ELR (cell line): ENCODE measurements at places on chromosomes 1 and 21.
A peak's percentile ranks its signal among the peaks of the same experiment; 100 is the strongest.

DNA sequence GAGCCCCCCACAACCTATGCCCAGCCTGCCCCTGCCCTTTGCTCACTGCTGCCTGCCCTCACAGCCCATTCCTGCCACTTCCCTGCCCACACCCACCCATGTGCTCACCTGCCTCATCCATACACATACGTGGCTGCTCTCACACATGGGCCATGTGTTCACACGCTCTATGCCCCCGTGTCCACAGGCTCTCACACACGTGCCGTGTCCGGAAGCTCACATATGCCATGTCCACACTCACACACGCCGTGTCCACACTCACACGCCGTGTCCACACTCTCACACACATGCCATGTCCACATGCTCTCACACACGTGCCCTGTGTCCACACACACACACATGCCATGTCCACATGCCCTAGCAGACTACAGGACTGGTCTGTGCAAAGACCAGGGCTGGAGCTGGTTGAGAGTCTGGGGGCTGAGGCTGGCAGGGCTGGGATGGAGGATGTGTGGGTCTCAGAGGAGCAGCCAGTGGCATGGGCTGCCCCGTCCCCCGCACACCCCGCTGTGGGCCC, 583 bp upstream of the RNF223 start:
- DNase-seq = no peak

- DNase-seq = no peak
These were observed 126.4 kb downstream of the NEK7 start for GRCh38 chr1:198283222-198283621.

DNA sequence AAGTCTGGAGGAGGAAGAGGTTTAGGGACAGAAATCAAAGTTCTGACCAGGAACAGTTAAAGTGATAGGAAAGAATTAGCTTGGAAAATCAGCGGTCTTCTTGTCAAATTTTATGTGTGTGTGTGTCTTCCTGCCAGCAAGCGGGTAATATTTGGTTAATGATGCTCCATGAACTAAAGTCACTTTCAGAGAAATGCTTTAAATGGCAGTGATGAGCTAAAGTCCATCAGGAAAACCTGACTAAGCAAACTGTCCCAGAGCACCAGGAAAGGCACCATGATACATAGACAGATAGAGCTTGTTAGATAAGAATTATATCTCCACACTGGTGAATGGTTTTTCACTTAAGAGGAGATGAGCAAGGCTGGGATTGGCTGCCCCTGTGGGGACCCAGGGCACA, 10.0 kb upstream of the CDC14A start:
- DNase-seq = no peak

GRCh38 chr1:13807209-13807608, 107.2 kb downstream of the PRDM2 start:
- DNase-seq = no peak

DNA sequence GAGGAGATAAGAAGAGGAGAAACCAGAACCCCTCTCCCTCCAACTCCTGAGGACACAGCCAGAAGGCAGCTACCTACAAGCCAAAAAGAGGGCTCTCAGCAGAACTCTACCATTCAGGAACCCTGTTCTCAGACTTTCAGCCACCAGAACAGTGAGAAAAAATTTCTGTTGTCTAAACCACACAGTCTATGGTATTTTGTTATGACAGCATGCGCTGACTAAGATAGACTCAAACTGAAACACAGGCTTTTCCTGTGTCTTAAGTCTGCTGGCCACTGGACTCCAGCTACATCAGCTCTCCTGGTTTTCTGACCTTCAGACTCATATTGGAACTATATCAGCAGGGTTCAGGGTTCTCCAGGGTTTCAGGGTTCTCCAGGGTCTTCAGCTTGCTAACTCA, 126.5 kb upstream of the TNFSF4 start:
- DNase-seq = peak; percentile 69

- DNase-seq = no peak
These were observed 1623.3 kb upstream of the B3GALT2 start for GRCh38 chr1:194809665-194810064.

DNA sequence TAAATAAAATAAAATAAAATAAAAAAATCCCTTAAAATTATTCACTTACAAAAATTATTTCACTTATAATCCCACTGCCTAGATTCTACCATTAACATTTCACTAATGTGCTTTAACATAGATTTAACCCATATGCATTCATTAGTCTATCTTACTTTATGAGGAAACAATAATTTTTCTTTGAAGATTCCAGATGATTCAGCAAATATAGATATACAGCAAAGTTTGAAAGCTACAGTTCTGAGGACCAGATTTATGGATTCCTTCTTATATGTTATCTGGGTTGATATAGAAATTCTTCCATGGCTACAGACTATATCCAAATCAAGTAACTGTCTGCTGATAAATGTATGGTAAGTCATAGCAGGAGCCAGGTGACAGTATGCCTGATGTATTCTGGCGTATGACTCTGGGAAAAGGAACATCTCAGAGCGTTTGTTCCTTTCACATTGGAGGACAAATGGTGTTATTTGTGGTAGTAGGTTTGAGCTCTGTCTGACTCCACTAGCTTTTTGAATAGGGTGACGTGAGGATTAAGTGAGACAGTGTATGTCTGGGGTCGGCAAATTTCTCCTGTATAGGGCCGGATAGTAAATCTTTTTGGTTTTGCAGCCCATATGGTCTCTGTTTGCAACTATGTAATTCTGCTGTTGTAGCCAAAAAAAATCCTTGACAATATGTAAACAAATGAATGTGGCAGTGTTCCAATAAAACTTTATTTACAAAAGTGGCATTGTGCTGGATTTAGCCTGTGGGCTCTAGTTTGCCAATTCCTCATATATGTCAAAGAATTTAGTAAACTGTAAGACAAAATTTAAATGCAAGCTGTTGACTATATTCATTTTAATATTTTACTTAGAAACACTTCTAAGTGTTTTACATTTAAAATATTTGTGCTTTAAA, 9.3 kb downstream of the MAP3K21 start:
- DNase-seq = no peak

- no peak for DNase-seq
These were observed 121.3 kb downstream of the GRIK3 start for GRCh38 chr1:36913016-36913415.

GRCh38 chr1:226772446-226773139, 33.5 kb upstream of the ITPKB start:
- no peak for DNase-seq

DNA sequence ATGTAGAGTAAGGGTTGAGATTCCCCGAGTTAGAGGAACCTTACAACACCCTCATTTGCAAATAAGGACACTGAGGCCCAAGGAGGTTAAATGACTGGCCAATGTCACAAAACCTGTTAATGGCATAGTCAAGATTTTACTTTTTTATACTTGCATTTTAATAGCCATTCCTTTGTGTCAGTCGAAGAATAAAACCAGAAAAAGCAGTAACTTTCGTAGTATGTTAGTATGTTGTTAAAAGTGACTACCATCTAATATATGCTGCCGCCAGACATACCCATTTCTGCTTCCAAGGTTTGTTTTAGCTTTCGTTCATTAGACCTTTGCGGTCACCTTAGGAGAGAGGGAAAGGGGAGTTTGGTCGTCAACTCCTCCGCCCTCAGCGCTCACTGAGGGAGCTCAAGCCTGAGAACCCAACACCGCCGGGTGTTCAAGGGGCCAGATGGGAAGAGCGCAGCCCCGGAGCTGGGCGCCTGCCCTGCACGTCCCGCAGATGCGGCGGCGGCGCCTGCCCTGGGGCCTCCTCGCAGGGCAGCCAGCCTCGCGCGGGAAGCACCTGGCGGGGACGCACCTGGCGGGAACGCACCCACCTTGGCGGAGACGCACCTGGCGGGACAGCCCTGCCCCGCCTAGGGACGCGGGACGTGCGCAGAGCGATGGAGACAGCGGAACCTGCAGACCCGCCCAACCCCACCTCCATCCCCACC, 466 bp downstream of the VPS26C start:
- peak; percentile 59 for DNase-seq

- DNase-seq = peak; percentile 48
These were observed at the start of gene WNT9A for GRCh38 chr1:227947676-227948492. Gene WNT9A (minus strand): TSS chr1:227947932. CDS start chr1:227947887, 45 bp downstream.

DNA sequence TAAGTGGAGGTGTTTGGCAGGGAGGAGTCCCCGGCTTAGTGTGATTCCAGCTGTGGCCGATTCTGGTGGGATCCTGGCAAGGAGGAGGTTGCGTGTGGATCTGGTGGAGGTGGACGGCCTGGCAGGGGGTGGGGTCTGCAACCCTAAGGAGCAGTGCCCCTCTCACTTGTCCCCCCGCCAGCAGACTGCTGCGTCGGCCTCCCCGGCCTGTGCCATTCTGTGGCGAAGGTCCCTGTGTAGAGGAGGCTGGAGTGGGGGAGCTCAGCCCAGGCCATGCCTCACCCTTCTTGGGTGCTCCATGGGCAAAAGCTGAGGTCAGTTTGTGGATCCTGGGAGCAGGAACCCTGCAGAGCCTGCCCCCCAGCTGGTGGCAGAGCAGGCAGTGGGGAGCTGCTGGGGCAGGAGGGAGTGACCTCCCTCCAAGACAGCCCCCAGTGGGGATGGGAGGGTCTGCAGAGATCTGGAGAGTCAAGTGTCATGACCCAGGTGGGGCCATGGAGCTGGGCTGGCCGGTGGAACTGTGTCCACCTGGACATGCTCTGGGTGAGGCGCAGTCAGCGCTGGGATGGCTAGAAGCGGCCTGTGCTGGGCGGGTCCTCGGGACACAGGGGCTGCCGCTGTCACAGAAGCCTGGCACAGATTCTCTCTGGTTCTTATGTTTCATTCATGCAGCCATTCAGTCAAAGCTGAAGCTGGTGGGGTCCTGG, 5.3 kb downstream of the MIB2 start:
- DNase-seq = no peak

- DNase-seq = no peak
These were observed 22.8 kb upstream of the C2CD2 start for GRCh38 chr21:41976611-41977010.

GRCh38 chr1:201261771-201262547, 21.3 kb upstream of the PKP1 start:
- DNase-seq = peak; percentile 60

DNA sequence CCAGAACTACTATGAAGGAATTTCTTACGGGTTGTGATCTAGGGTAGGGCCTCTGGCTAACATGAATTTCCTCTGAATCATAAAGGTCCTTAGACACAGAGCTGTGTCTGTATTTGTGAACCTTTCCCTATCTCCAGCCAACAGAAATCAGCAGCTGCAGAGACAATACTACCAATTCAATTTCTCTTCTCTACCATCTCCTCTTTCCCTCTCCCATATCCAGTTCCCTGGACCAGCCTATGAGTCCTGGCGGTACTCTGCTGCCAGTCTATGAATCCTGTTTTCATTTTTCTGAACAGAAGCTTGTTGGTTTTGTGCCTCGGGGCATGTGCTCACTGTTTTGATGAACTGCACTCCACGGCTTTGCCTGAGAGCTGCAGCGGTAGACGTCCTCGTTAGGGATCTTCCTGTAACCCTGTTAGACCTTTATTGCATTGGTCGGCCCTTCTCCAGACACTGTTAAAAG, 458.0 kb upstream of the VAMP3 start:
- peak; percentile 71 for DNase-seq
